CD4-positive, CD25-positive, alpha-beta regulatory T cell (primary cell): ENCODE measurements at places on chromosomes 12 and 14.

- DNase-seq: no peak
These were observed 153.7 kb downstream of the ZFP36L1 start for GRCh38 chr14:68639000-68639757.

- no peak for DNase-seq
These were observed 106.9 kb upstream of the HIF1A start for GRCh38 chr14:61588419-61588901.

DNA sequence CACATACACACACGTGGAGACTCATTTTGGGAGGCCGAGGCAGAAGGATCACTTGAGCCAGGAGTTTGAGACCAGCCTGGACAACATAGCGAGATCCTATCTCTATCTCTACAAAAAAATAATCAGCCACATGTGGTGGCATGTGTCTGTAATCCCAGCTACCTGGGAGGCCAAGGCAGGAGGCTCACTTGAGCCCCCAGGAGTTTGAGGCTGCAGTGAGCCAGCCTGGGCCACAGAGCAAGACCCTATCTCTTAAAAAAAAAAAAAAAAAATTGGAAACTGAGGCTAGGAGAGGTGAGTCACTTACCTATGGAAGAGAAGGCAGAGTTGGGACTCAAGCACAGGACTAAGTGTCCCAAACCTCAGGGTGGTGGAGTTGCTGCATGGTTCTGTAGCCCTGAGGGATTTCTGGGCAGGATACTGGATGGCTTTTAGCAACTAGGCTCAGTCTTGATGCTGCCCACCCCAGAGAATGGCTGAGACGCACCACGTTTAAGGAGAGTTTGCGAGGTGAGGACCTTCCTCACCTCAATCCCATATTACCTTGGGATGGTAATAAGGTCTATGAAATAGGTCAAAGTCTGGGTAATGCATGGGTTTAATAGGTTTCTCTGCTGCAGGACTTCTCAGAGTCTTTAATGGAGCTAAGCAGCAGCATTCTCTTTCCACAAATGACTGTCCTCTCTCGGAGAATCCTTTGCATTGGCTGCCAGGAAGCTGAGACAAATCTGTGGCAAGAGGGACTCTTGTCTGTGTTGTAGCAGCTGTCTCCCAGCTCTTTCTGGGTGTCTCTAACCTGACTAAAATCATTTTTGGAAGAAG, 35.6 kb downstream of the SH2B3 start:
- DNase-seq: no peak

- DNase-seq: no peak
These were observed 5.6 kb downstream of the AGAP2 start for GRCh38 chr12:57732726-57733593.

GRCh38 chr12:80847575-80847974, 90.2 kb downstream of the LIN7A start:
- no peak for DNase-seq

DNA sequence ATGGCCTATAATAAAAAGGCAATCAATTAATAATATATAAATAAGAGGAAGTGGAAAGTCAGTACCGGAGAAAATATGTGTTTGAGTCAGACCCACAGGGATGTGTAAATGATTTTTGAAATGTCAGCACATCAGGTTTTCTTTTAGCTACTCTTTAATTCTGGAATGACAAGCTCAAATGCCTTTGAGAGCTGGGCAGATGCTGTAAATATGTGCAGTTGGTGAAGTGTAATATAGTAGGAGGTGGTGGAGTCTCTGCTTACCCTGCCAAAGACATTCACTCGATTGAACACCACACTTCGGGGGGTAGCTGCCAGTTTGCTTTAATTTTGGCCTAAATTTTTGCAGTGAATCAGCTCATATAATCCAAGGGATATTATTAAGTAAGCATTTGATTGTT, 93.0 kb downstream of the PLEKHA5 start:
- no peak for DNase-seq

DNA sequence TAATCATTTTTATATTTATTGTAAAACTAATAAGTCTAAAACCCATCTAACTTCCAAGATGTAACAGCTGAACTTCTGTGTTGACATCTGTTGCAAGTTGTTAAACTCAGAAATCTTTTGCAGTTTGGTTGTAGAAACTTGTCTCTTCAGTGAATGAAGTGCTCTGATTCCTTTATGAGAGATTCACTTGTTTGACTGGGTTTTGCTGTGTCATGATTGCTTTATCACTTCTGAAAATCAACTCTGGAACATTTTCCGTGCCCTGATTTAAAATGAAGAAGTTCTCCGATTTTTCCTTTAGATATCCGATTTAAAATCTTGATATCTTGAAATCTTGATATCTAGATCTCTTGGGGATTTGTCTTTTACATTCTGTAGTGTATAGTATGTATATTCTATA, 65.1 kb downstream of the DIP2B start:
- DNase-seq: no peak

DNA sequence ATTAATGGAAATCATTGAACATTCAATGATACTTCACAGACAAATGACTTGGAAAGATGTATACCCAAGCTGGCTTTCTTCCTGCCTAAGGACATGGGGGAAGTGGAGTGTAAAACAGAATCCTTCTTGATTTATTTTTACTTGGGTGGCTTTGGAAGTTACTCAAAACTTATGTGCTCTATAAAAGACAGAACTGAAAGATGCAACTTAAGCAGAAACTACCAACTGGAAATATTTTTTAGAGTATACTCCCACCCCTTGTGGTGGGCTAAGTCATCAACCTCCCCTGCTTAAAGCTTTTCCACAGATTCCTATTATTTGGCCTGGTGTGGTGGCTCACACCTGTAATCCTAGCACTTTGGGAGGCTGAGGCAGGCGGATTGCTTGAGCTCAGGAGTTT, 126.0 kb upstream of the ATP2B1 start:
- no peak for DNase-seq
